Dermis blood vessel endothelial cell (primary cell): ENCODE measurements at places on chromosomes 1 and 21. TPM values are rescaled to one million over a fixed set of nuclear protein-coding genes. Genes with fewer than 3 reads are reported as not detected.

RRP1 gene
- 18.4 and 22.7 TPM in 2 replicates for total RNA-seq

XPR1 gene
- total RNA-seq, result 26.0 and 34.9 TPM in 2 replicates

KIF21B gene
- 2.2 and 4.4 TPM in 2 replicates for total RNA-seq

KPRP gene
- not detected in 2 replicates for total RNA-seq

ZNF683 gene
- not detected in 2 replicates for total RNA-seq

PLXNA2 gene
- 54.8 and 95.8 TPM in 2 replicates for total RNA-seq

ATP1A4 gene
- not detected in 2 replicates for total RNA-seq

RPS6KA1 gene
- 17.7 and 21.1 TPM in 2 replicates for total RNA-seq

LAD1 gene
- total RNA-seq, result 0.09 and 0.68 TPM in 2 replicates

NEGR1 gene
- under 0.01 and 1.3 TPM in 2 replicates for total RNA-seq

BEND5 gene
- 0.17 and 0.47 TPM in 2 replicates for total RNA-seq

EXO1 gene
- total RNA-seq, result 6.8 and 17.6 TPM in 2 replicates

FGR gene
- 0.74 and 1.2 TPM in 2 replicates for total RNA-seq

TTC3 gene
- 197 and 198 TPM in 2 replicates for total RNA-seq

TP73 gene
- not detected in 2 replicates for total RNA-seq
